ENCODE measurements at places on chromosomes 1 and 21. TPM values are rescaled to one million over a fixed set of nuclear protein-coding genes. Genes with fewer than 3 reads are reported as not detected.

Gene RNF220
- total RNA-seq = 66.9 TPM

Gene A3GALT2
- not detected for total RNA-seq

DNA sequence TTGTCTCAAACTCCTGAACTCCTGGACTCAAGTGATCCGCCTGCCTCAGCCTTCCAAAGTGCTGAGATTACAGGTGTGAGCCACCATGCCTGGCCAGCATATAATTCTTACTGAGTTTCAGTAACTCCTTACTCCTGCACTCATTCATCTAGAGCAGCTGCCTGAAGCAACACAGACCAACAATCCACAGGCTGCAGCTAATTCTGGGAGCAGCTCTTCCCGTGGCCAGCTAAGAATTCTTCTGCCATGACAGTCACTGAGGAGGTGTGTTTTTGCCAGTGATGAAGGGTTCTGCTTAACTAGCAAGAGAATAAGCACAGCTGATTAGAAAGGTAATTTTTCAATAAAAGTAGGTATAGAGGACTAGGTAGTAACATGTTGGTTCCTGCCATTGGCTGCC, 5.4 kb downstream of the VTCN1 start:
- no peak overlapping the region for H3K27ac ChIP-seq
- DNase-seq = no peak
- no peaks in the 10 kb centered on the region for H3K27me3 ChIP-seq
- H3K4me3 ChIP-seq = no peak overlapping the region
- H3K4me1 ChIP-seq = no peaks in the 10 kb centered on the region
- H3K36me3 ChIP-seq = no peaks in the 10 kb centered on the region

- no peak overlapping the region for H3K27ac ChIP-seq
- no peak overlapping the region for H3K4me3 ChIP-seq
- H3K27me3 ChIP-seq = no peaks in the 10 kb centered on the region
- H3K4me1 ChIP-seq = no peaks in the 10 kb centered on the region
These were observed 14.4 kb downstream of the SH3GLB1 start for GRCh38 chr1:86718786-86719185.

- peak; percentile 38 for DNase-seq
- H3K36me3 ChIP-seq = peaks cover 62% of the 10 kb centered on the region
- H3K4me1 ChIP-seq = no peaks in the 10 kb centered on the region
- no peaks in the 10 kb centered on the region for H3K27me3 ChIP-seq
- H3K4me3 ChIP-seq = no peak overlapping the region
These were observed 15.5 kb downstream of the TEX38 start for GRCh38 chr1:46687093-46687659.

DNA sequence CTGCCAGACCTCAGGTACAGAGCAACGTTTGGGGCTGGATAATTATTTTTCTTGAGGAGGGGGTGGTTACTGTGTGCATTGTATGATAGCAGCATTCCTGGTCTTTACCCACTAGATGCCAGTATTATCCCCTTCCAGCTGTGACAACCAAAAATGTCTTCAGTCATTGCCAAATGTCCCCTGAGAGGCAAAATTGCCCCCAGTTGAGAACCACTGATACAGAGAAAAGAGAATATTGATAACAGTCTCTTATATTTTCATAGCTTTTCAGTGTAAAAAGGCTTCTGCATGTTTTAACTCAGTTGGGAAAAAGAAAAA, 51.8 kb upstream of the SYT14 start:
- no peaks in the 10 kb centered on the region for H3K36me3 ChIP-seq
- DNase-seq = no peak
- no peaks in the 10 kb centered on the region for H3K4me1 ChIP-seq
- H3K27ac ChIP-seq = no peak overlapping the region
- H3K27me3 ChIP-seq = no peaks in the 10 kb centered on the region

GRCh38 chr21:31977816-31978215, 105.0 kb downstream of the HUNK start:
- H3K4me1 ChIP-seq = no peaks in the 10 kb centered on the region
- H3K4me3 ChIP-seq = no peak overlapping the region
- no peak overlapping the region for H3K27ac ChIP-seq
- no peaks in the 10 kb centered on the region for H3K27me3 ChIP-seq
